CD4-positive, alpha-beta T cell treated with Interleukin-2 at 100 ng/mL for 4 hours (primary cell): ENCODE measurements at places on chromosomes 3 and 15.

GRCh38 chr3:124591699-124592098 lies 138.6 kb upstream of the UMPS start:
- DNase-seq, result no peak

DNA sequence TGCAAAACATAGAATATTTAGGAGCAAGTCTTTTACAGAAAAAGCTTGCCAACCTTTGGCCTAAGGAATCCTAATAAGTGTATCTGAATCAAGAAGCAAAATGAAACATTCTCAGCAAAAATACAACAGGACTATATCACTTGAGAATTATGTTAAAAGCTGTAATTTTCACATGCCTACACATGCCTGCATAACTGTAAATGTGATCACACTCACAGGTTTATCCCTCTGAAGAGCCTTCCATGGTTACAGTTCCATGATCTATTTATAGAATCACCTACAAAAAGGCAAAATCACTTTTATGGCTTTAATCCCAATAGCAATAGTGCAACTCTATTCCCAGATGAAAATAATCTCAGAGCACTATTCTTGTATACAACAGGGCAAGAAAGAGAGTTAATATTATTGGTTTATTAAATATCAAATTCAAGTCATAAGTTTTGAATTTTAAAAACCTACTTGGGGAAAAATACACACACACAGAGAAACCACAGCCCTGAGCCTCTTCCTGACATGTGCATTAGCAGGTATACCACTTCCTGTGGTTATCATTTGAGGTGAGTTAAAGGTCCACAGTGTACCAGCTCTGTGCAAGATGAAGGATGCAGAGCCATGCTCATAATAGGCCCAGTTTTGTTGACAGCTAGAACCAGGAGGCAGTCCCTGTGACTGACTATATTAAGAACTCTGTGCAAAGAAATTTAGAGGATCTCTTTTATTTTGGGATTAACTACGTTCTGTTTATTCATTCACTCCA lies 252.5 kb upstream of the TGFBR2 start:
- DNase-seq, result peak; percentile 75

GRCh38 chr3:127846576-127846975 lies 24.3 kb upstream of the MGLL start:
- no peak for DNase-seq

DNA sequence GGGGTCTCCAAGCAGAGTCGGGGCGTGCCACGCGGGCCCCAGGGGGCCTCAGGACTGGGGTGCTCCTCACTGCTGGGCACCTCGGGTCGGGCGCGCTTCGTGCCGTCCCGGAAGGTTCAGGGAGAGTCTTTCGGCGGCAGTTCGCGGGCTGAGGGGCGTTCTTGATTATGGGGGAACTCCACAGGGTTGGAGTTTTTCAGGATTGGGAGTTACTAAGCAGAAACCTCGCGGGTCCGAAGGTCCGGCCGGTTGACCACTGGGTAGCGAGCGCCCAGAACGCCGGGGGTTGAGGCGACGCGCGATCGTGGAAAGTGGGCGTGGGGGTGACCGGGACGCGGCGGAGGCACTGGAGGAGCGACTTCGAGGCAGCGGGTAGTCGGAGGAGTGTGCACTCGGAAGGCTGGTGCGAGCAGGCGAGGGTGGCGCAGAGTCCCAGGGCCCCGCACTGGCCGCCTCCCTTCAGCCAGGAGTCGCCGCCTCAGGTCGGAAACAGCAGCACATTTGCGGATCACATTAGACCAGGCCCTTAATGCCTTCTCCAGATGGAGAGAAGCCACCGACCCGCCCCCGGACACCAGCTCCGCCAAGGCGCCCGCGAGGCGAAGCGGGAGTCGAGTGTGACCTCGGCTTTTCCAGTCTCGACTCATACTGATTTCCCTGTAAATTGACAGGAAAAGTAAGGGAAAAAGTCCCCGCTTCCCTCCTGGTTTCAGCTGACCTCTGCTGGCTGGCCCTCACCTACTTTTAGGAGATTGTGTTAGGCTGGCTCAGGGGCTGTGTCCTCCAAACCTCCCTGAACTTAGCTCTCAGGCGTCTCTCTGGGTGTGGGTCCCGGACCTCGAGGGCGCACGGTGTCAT lies 685 bp downstream of the ADAMTSL3 start:
- no peak for DNase-seq

GRCh38 chr3:27591312-27592210 lies 107.4 kb upstream of the SLC4A7 start:
- DNase-seq, result peak; percentile 43

GRCh38 chr3:143643905-143644304 lies 204.4 kb downstream of the SLC9A9 start:
- no peak for DNase-seq
